ENCODE measurements at places on chromosomes 1 and 21.

- DNase-seq: no peak
These were observed 425.9 kb upstream of the PROX1 start for GRCh38 chr1:213561870-213562269.

DNA sequence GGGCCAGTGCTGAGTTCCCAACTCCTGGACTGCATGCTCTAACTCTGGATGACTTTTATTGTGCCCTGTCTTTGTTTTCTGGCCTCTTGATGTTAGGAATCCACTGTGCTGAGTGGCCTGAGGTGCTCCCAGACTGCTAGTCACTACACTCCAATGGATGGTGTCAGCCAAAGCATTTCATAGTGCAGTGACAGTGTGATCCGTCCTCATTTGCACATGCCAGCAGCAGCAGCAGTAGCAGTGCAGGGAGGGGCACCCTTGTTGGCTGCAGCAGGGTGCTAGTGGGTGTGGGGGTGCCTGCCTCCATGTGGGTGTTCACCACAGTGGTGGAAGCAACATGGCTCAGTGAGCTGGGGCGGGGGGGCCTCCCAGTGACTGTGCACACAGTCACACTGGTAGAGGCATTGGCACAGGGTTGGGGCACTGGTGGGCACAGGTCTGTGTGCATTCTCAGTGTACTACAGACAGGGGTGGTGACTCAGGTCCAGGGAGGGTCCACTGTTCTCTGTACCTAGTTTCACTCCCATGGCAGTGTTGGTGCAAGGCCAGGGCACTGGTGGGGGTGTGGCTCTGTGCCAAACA lies 214.0 kb downstream of the ZC3H11B start:
- no peak for DNase-seq

GRCh38 chr1:43791243-43791642 lies 83.9 kb downstream of the ST3GAL3 start:
- DNase-seq: no peak

DNA sequence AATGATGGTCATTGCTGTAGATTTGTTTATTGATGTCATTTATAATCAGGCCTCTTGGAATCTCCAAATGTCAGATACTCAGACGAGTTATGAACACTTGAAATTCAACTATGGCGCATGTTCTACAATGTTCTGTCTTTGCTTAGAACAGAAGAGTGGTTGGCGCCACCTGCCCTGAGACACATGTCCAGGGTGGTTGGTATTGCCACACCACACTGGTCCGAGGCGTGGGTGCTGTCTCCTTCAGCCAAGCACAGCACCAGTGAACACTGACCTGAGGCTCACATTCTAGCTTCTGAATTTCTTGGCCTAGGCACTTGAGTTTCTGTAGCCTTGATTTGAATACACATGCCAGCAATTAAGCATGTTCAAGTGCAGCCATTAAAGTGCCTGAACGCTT lies 10.1 kb upstream of the BMP8A start:
- no peak for DNase-seq

DNA sequence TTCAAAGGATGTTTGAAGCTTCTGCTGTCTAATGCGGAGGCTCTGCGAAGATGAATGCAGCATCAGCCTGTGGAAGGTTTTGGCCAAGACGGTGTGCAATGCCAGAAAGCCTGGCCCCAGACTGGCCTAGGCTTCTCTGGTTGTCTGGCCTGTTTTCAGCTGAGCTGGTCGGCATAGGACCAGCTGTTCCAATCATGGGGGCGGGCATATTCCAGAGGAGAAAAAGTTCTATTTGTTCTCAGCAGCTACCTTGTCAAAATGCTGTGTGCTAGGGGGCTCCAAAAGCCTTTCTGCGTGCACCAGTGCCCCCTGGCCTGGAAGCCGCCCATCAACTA lies 57.6 kb downstream of the TGFB2 start:
- DNase-seq: no peak

GRCh38 chr1:39453603-39454002 lies 37.8 kb upstream of the BMP8A start:
- DNase-seq: no peak

GRCh38 chr21:44539046-44539445 lies 949 bp downstream of the KRTAP10-1 start:
- DNase-seq: no peak

DNA sequence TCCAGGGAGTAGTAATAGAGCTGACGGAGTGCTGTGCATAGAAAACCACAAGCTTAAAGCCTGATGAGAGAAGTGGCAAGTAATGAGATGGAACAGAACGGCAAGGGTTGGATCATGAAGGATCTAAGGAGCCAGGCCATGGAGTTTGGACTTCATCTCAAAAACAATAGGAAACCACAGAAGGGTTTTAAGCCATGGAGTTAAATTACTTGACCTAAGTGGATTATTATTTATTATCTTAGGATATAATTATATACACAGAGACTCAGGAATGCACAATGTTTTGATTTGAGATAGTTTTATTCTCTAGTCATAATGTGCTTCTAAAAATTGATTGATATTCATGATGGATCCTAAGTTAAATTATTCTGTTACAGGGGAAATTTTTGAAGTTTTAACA lies 242.4 kb downstream of the PLPP3 start:
- no peak for DNase-seq

DNA sequence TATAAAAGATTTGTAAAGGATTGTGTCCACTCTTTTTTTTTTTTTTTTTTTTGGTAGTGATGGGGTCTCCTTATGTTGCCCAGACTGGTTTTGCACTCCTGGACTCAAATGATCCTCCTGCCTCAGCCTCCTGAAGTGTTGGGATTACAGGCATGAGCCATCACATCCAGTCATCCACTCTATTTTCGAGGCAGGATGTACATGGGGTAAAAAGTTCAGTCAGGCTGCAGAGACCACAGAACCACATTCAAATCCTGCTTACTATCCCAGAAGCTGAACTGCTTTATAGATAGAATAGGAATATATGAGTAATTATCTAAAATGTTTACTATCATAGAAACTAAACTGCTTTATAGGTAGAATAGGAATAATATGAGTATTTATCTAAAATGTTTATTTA lies 26.0 kb upstream of the KCNK2 start:
- DNase-seq: no peak

DNA sequence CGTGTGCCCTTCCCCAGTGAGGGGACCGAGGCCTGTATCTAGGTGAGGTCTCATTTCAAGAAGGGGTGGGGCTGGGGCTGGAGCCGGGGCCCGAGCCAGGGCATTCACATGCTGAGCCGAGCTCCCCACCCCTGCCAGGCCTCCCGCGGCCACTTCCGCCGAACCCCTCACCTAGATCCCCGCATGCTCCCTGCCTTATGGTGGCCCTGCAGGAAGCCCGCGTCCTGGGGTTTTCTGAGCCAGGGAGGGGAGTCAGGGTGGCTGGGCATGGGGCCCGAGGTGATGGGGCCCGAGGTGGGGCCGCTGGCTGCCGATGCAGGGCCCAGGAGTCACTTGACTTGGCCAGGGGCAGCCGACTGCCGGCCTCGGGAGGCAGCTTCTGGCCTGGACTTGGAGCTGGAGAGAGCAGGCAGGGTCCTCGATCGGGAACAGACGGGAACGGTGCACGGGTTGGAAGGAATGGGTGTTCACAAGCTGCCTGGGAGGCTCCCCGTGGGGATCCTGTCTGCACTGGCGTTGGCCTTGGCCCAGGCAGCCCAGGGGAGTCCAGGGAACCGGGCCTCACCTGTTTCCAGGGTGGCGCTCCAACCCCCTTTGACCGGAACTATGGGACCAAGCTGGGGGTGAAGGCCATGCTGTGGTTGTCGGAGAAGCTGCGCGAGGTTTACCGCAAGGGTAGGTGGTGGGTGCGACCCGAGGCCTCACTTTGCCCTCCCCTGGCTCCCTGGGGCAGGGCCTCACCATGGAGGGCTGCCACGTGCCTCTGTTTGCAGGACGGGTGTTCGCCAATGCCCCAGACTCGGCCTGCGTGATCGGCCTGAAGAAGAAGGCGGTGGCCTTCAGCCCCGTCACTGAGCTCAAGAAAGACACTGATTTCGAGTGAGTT lies 13.6 kb downstream of the CFAP410 start:
- DNase-seq: no peak

GRCh38 chr1:160376525-160377131 lies 9.8 kb downstream of the NHLH1 start:
- DNase-seq: peak; percentile 87

GRCh38 chr21:26449161-26449560 lies 123.9 kb downstream of the CYYR1 start:
- no peak for DNase-seq

DNA sequence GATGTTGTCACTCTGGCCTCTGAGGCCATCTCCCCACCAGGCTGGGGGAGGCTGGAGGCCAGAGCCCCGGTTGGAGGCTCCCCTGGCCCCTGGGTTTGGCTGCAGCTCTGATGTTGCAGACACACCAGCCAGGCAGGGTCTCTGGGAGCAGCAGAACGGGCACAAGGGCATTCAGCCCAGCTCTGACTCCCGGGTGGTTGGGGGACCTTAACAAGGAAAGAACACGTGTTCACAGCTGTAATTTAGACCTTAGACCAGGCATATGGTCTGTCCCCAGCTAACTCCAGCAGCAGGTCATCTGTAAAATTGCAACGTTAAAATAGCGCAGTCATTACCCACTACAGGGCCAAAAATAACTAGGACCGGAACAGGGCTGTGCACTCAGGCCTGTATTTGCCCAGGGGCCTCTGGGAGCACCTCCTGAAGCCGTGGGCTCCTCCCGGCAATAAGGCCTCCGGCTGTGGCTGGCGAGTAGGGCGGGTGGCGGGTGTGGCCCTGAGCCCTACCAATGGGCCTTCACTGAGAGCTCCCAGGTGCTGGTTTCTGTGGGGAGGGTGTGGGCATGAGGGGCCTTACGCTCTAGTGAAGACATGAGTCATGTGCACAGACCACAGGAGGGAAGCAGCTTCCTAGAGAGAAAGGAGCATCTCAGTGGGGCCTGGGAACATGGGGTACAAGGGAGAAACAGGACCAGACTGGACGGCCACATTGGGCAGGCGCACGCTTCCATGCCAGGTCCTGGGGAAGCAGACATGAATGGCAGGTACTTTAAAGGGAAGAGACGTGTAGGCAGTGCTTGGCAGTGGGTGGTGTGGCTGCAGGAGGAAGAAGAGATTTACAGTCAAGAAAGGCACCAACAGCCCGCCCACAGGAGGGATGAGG lies 6.1 kb downstream of the LDLRAP1 start:
- DNase-seq: peak; percentile 85

DNA sequence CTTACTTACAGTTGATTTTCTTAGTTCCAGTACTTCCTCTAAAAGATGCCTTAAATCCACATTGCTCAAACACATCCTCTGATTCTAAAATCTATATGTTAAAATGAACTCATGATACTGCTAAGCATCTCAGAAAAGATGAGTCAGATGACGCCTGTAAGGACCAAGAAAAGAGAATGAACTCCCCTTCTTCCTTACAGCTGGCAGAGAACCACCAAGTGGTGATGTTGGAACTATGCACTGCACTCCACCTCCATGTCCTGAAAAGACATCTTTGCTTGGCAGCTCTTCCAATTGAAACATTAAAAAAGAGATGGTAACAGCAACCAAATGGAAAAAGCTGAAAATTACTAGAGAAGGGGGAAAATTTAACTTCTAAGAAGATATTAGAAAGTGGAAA lies 648.8 kb downstream of the PTPRC start:
- DNase-seq: no peak

GRCh38 chr1:222790115-222790514 lies 24.7 kb upstream of the DISP1 start:
- DNase-seq: no peak

DNA sequence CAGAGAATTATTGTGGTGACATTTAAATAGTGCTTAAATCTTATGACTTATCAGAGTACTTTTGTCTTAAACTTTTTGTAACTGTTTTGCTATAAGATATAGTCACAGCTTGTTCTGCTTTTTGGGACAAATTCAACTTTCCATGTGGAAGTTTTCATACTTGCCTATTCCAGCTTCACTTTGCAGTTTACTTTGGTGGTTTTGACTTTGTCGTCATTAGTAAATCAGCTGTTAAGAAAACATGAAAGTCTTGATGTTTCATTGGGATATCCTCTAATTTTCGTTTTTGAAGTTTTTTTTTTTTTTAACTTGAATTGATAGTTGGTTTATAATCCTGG lies 31.3 kb downstream of the SDCCAG8 start:
- no peak for DNase-seq

- no peak for DNase-seq
These were observed 13.7 kb upstream of the ZNF691 start for GRCh38 chr1:42832641-42833240.

DNA sequence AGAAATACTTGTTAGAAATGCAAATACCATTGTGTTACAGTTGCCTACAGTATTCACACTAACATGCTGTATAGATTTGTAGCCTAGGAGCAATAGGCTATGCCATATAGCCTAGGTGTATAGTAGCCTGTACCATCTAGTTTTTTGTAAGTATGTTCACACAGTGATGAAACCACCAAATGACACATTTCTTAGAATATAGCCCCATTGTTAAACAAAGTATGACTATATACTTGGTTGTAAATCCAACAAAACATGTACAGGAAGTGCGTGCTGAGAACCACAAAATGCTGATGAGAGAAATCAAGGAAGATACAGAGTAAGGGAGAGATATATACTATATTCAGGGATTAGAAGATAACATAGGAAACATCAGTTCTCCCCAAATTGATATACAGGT lies 92.2 kb downstream of the POU2F1 start:
- DNase-seq: no peak

GRCh38 chr1:52426371-52426770 lies 22.0 kb downstream of the PRPF38A start:
- DNase-seq: no peak

GRCh38 chr21:26956813-26957212 lies 10.1 kb downstream of the ADAMTS5 start:
- no peak for DNase-seq

DNA sequence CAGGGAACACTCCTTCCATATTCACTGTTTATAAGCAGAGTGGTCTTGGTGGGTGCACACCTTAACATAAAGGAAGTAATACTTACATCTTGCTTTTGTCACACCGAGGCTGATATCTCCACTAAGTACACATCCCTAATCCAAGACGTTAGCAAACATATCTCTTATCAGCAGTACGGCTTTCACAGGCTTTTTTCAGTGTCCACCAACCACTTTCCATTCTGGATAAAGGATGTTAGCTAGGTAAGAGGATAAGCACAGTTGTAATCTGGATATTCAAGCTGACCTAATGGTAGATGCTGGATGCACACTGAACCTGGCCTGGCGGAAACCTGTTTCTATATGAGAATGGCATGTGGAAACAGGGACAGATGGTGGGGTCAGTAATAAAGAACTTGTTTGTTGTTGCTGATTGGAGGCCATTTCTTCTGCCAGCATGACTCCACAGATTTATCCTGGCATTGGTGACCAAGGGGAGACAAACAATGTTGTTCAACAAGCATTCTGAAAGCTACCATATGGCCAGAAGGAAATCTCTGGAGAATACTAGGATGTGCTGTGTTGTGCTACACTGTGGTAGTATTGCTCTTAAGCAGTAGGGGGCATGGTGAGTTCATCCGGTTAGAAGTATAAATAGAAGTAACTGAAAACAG lies 416.4 kb downstream of the PTBP2 start:
- peak; percentile 84 for DNase-seq

GRCh38 chr1:34686531-34686930 lies 68.3 kb upstream of the GJB5 start:
- no peak for DNase-seq

Data from NAMALWA (cell line).